ENCODE measurements at places on chromosomes 16 and 17.

DNA sequence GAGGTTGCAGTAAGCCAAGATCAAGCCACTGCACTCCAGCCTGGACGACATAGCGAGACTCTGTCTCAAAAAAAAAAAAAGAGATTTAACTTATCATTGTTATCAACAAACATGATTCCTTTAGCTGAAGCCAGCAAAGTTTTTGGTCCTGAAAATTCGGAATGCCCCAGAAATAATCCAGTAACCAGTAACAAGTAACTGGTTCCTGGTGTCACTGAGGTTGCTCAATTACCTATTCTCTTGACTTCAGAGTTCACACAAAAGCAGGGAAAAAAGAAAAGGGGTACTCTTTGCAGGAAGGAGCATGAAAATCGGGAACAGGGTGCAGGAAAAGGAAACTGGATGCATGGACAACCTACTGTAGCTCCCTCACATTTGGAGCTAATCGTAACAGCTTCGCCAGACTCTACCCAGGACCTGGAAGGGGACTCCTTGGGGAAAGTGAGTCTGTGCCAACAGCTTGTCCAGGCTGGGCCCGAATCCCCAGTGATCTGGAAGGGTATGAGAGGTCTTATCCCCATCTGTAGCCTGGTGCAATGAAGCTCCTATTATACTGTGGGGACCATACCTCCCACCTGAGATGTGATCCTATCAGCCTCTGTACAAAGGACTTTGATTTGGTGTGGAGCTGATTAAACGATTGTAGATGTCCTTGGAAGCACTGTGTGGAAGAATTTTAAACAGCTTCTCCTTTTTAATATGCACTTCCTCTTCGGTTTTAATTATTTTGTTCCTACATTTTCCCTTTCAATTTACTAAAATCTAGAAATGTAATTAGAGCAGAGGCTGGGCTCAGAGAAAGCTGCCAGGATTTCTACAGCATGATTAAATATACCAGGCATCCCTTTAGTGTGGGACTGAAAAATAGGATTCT, 3.4 kb upstream of the SPOP start:
- no peak for DNase-seq

DNA sequence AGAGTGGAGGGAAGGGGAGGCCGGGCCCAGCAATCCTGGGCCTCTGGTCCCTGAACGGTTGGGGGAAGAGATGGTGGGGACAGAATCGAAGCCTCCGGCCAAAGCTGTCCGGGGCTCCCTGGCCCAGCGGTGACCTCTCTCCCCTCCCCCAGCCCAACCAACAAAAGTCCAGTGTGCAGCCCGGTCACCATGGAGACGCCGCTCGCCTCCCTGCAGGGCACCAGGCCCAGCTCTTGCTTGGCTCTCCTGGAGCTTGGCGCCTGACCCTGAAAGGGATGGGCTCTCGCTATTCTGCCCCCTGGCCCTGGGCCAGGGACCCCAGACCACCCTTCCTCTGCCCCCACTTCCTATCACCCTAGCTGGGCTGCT, 1.3 kb downstream of the METRN start:
- no peak for DNase-seq

DNA sequence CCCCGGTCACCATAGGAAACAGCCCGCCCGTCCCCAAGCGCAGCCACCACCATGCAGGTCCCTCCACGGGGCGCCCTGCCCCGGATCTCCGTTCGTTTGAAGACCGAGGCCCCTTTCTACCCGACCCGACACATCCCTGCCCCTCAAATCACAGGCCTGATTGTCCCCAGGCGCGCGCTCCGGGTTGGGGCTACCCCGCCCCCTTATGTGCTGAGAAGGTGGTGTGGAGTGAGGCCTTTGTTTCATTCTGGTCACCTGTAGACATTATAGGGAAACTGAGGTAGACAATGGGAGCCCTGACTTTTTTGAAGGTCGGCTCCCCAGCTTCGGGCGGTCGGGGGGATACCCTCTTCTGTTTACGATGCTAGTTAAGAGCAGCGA, 763 bp upstream of the ACTG1 start:
- DNase-seq, result peak; percentile 82

DNA sequence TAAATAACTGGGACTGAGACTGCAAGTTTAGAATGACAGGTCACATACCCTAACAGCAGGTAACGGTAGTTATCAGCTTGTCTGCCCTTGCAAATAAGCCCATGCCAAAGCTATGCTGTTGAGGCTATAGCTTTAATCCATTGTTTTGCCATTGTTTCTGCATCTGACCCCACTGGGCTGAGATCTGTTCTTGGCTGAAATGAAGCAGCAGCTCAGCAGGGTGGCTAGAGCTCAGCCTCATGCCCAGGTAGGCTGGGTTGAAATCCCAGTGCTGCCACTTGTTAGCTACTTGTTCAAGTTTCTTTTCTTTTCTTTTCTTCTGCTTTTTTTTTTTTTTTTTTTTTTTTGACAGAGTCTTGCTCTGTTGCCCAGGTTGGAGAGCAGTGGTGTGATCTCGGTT, 40.1 kb downstream of the NKD1 start:
- no peak for DNase-seq

DNA sequence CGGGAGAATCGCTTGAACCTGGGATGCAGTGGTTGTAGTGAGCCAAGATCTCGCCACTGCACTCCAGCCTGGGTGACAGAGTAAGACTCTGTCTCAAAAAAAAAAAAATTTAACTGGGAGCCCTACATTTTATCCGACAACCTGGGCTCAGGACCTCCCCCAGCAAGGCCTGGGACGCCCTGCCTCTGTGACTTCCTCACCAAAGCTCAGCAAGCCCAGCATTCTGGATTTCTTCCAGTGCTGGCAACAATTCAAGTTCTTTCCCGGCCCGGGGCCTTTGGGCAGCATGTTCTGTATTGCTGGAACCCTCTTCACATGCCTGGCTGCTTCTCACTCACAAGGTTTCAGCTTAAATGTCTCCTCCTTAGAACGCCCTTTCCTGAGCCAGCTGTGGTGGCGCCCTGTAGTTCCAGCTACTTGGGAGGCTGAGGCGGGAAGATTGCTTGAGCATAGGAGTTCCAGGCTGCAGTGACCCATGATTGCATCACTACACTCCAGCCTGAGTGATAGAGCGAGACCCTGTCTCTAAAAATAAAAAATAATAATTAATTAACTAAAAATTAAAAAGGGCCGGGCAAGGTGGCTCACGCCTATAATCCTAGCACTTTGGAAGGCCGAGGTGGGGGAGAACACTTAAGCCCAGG, 15.9 kb upstream of the MEIOB start:
- DNase-seq, result no peak

- DNase-seq, result peak; percentile 25
These were observed 2.9 kb upstream of the SCIMP start for GRCh38 chr17:5237541-5238016.

DNA sequence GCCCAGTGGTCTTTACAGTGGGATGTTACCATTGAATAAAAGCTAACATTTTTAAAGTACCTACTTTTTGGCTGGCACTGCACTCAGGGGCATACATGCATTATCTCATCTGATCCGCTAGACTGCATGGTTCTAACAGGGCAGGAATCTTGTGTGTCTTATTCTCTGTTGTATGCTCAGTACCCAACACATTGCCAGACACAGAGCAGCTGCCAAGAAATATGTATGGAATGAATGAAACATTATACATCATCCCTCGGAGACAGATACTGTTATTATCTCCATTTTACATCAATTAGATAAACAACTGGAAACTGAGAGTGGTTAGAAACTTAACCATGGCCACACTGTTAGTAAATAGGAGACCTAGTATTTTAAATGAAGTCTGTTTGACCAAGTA, 74.1 kb upstream of the CDH11 start:
- DNase-seq, result no peak

GRCh38 chr16:11484691-11485258, 101.9 kb downstream of the LITAF start:
- no peak for DNase-seq

GRCh38 chr16:11029948-11030347, 85.6 kb downstream of the CLEC16A start:
- no peak for DNase-seq

DNA sequence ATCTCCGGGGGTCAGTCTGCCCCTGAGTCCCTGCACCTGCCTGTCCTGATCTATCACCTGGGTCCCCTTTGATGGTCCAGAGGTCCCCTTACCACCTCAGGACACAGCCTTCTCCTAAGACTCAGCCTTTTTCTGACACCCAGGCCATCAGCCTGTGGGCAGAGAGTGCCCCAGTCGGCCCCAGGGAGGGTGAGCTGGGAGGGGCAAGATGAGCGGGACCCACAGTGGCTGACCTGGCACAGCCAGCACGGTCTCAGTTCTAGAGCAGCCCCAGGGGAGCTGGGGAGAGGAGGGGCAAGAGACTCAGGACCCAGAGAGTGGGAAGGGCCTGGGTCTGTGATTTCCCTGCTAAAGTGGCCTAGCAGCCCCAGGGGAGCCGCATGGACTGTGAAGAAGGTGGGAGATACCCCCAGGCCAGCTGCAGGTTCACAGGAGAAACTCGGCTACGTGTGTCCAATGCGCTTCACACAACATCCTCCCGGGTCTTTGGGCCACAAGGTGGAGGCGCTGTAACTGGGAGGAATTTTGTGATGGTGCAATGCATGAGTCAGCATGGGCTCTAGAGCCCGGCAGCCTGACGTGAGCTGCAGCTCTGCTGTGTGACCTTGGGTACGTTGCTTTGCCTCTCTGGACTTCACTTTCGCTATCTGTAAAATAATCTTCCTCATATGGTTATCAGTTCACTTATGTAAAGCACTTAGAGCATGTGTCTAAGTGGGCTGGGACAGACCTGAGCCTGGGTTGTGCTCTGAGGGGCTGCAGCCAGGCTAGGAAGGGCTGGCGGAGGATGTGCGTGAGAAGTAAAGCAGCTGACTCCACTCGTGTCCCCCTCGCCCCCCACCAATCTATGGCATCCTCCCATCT, 67.2 kb upstream of the LHX1 start:
- DNase-seq, result no peak
